ENCODE measurements at places on chromosomes 2 and 18.

- no peak for DNase-seq
Measured at GRCh38 chr2:42792583-42793333, at the start of gene HAAO. Gene HAAO (minus strand): TSS chr2:42792583. CDS start chr2:42792536, 47 bp downstream.

- DNase-seq: no peak
Measured at GRCh38 chr2:44351676-44352075, 9.6 kb downstream of the PREPL start.

DNA sequence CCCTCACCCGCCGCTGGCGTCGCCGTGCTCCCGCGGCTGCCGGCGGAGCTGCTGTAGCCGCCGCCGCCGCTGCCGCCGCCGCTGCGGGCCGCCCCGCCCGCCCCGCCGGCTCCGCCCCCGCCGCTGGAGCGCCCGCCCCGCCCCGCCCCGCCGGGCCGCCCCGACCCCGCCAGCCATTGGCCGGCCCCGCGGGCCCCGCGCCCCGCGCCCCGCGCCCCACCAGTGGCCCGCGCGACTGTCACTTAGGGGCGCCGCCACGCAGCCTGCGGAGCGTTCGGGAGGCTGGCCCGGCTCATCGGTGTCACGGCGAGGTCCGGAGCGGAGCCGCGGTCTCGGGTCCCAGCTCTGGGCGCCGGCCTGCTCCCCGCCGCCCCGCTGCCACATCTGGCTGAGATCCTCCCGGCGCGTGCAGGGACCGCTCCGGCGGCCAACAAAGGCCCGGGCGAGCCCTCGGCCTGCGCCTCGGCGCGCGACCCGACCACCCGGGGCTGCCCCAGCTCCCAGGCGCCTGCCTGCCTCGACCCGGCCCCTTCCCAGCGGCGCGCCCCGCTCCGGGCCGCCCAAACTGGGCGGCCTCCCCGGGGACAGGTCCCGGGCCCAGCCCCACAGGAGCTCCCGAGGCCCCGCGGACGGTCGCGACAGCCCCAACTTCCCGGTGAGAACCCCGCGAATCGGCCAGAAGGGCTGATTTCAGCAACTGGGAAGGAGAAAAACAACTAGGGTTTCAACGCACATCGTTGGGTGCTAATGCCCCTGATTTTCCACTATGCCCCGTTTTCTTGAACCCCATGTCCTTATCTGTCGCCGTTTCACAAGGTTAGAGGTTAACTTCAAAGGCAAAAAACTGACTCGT lies at the start of gene MGAT4A:
Gene MGAT4A, minus strand, starts transcription at position 92 of the 853 bp plus-strand sequence. CDS start 4,800 bp downstream, outside the sequence.
- DNase-seq: peak; percentile 36

DNA sequence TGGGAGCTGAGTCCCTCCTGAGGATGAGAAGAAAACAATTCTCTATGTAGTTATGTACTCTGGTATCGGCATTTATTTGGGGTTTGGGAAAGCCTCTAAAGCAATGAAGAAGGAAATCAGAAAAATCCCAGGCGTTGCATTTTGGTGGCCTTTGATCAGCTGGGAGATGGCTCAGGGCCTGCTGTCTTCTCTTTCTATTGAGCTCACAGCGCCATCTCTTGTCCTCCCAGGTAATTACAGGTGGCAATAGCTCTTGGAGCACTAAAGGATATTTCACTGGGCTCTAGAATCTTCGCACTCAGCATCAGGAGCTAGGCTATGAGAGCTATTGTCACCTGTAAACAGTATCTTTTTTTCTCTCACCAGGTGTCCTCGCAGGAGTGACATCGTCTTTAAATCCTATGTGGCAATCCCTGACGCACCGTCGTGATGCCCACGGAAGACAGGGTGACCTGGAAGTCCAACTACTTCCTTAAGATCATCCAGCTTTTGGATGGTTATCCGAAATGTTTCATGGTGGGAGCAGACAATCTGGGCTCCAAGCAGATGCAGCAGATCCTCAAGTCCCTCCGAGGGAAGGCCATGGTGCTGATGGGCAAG lies 76.1 kb upstream of the PMAIP1 start:
- DNase-seq: peak; percentile 23

DNA sequence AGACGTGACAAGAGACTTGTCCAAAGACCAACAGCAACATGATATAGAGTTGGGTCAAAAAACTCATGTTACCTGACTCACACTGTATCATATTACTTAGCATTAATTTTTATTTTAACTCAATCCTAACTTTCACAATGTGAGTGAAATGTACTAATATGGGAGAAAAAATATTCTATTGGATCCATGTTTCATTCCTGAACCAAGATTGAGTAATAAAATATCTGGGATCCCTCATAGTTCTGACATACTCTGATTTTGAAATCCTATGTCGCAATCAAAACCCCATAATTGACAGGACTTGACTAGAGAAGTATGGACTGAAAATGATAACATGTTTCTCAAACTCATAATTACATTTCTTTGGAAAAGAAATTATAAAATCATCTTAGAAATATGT lies 190.4 kb downstream of the RIT2 start:
- no peak for DNase-seq

- no peak for DNase-seq
Measured at GRCh38 chr2:191543708-191544107, 134.2 kb upstream of the NABP1 start.

GRCh38 chr18:3912705-3913104 lies 462.7 kb downstream of the TGIF1 start:
- no peak for DNase-seq

DNA sequence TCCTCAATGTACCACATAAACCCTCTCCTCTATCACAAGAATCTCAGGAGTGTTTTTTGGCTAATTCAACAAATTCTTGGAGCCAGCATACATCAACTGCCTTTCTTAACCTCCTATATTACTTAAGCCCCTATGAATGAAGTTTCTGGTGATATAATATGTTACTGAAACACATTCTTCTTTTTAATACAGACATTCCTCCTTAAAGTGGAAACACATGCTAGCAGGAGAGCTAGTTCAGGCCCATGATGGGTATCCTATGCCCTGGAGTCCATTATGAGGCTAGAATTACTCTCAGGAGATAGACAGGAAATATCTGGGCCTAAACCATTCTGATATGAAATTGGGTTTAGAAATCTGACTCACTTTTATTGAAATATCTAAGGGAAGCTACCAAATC lies 26.6 kb upstream of the RMDN2 start:
- DNase-seq: no peak

DNA sequence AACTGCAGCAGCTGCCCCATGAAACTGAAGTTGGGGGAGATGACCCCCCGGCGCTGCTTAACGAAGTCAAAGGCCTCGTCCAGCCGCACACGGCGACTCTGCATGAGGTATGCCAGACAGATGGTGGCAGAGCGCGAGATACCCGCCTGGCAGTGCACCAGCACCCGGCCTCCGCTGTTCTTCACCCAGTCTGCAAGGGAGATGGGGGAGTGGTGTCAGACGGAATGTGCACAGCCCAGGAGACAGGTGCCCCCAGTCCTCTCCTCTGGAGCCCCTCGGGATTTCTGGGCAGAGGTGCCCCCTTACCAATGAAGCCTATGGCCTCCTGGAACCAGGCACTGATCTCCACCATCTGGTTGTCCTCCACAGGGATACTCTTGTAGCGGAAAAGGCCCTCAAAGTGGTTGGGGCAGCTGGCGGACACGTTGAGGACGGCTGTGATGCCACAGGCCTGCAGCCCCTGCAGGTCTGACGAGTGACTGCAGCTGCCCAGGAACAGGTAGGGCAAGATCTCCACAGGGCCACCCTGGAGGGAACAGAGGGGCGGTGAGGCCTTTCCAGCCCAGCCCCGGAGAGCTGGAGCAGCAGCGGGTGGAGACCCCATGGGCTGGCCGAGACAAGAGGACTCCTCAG lies 1.3 kb downstream of the DUSP2 start:
- DNase-seq: peak; percentile 13

GRCh38 chr2:68660658-68661057 lies 17.3 kb downstream of the PROKR1 start:
- DNase-seq: no peak

- DNase-seq: no peak
Measured at GRCh38 chr18:75284566-75284965, 74.0 kb downstream of the TSHZ1 start.

- peak; percentile 22 for DNase-seq
Measured at GRCh38 chr2:174153757-174154680, 94.3 kb downstream of the OLA1 start.

- DNase-seq: peak; percentile 68
Measured at GRCh38 chr2:129849559-129850160, 129.8 kb upstream of the RAB6C start.

GRCh38 chr2:8098476-8099266 lies 583.2 kb upstream of the ID2 start:
- DNase-seq: no peak

DNA sequence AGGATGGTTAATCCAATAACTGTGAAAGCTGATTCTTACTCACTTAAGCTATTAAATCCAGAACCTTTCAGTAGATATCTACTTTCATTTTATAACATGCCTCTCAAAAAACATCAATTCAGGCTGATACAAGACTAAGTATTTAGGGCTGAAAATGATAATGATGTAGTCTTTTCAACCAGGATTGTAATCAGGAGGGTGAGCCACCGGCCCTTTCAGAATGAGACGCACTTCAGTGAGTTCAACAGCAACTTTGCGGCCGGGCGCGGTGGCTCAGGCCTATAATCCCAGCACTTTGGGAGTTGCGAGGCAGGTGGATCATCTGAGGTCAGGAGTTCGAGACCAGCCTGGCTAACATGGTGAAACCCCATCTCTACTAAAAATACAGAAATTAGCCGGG lies 30.4 kb downstream of the RBMS1 start:
- no peak for DNase-seq

DNA sequence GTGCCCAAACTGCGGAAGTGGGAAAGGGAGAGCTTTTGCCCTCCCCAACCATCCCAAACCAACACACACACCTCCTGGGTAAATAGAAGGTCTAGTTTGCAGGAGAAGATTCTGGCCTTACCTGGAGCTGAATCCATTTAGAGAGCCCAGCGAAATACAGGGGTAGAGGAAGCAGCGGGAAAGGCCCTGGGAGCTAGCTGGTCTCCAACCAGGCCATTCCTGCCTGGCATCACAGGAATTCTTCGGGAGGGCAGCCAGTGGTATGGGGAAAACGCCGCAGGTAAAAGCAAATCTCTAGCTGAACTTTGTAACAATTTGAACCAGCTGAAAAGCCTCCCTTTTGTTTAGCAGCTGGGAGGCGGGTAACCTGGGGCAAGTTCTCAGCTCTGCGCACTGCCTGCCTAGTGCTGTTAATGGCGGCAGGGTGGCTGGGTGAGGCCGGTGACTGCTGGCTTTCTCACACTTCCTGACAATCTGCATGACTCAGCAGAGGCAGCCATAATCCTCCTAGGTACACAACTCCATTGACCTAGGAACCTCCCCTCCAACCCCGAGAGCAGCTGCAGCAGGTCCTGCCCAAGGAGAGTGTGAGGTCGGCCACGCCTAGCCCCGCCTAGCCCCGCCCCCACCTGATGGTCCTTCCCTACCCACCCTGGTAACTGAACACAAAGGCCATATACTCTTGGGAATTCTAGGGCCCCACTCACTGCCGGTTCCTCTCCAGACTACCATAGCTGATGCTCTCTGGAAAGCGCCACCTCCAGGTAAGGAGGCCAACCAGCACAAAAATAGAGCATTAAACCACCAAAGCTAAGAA lies 483.8 kb upstream of the REG3G start:
- no peak for DNase-seq

DNA sequence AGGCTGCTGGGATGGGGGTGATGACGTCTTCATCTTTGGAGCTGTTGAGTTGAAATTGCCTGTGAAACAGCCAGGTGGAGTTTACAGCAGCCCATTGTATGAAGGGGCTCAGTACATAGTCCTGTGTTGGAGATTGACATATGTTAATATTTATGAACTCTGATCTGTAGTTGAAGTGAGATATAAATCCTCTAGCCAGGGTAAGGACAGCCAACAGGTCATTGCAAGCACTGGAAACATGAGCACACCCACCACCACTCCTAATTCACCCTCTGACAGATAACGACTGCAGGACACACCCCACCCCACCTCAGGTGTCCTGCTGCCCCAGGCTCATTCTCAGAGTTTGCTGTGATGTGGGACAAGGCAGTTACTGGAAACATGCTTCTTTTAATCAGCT lies 112.4 kb upstream of the TRIB2 start:
- no peak for DNase-seq

GRCh38 chr2:55111570-55112228 lies 61.4 kb upstream of the RTN4 start:
- peak; percentile 93 for DNase-seq

GRCh38 chr2:63590626-63591408 lies 2.1 kb downstream of the MDH1 start:
- peak; percentile 86 for DNase-seq

DNA sequence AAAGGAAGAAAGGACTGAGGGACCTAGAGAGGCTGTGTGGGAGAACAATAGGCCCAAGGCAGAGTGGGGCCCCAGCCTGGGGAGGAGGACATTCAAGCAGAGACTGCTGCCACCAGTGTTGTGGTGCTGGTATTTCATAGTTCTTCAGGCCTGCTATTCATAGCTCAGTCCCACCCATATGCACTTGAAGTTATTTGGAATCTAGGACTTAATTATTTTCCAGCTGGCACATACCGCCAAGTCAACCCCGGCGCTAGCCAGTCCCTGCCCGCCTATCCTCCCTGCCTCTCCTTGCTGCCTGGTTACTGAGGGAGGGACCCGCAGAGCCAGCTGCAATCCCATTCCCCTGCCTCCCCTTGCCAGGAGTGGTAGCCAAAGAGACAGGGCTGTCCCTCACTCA lies 141.2 kb downstream of the CABLES1 start:
- no peak for DNase-seq
